ENCODE measurements at places on chromosomes 2 and 18.

DNA sequence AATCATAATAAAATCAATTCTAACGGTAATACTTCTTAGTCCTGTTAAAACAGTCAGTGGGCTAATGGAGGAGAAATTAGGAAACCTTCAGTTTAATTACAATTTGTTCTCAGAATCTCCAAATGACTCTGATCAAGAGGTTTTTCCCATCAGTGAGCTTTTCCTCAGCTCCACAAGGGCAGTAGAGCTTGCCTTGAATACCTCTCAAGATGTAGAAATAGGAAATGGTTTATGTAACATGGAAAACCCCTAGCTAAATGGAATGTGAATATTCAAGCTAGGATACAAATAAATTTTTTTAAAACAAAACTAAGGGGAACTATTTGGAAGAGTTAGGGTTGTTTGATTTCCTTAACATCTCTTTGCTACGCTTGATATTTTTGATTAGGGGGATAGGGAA lies 87.5 kb downstream of the PLEKHM3 start:
- no peak for DNase-seq

- no peak for DNase-seq
These were observed 44.7 kb downstream of the GYPC start for GRCh38 chr2:126700677-126701076.

DNA sequence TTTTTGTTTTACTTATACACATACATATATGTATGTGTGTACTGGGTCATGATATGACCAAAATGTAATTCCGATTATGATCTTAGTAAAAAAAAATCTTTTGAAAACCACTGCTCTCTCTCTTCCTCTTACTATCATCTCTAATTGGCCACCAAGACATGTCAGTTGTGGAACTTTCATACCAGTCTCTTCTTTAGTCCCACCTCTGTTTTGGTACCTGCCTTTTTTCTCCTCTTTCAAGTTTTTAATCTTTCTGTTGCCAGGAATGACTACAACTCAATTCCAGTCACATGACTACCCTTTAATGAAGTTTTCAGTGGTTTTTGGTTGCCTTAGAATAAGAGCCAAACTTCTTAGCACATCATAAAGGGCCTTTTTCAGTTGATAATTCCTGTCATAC lies 17.1 kb downstream of the RBM44 start:
- no peak for DNase-seq

- DNase-seq = no peak
These were observed 14.3 kb downstream of the BCL11A start for GRCh38 chr2:60539140-60539539.

DNA sequence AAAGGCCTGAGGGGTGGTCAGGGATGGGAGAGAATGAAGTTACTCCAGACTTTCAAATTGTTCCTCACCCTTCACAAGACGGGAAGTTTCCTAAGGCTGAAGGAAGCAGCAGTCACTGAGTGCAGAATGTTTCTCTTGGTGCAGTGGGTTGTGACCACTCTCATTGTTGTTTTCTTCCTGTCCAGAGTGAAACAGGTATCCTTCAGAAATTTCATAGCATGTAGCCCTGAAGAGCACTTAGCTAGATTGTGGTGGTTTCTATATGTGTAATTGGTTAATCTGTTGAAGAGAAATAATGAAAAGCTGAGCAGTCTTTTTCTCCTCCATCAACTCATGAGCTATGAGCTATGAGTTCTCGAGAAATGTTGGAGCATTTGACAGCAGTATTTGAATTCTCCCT lies 96.8 kb downstream of the GPD2 start:
- DNase-seq = no peak

GRCh38 chr2:25328152-25329085 lies 13.3 kb downstream of the DNMT3A start:
- no peak for DNase-seq

- DNase-seq = no peak
These were observed 14.1 kb upstream of the PLEKHH2 start for GRCh38 chr2:43622931-43623451.

GRCh38 chr2:217818293-217818850 lies 184.4 kb downstream of the TNS1 start:
- no peak for DNase-seq

- DNase-seq = no peak
These were observed 28.9 kb downstream of the KLF7 start for GRCh38 chr2:207136874-207137273.

DNA sequence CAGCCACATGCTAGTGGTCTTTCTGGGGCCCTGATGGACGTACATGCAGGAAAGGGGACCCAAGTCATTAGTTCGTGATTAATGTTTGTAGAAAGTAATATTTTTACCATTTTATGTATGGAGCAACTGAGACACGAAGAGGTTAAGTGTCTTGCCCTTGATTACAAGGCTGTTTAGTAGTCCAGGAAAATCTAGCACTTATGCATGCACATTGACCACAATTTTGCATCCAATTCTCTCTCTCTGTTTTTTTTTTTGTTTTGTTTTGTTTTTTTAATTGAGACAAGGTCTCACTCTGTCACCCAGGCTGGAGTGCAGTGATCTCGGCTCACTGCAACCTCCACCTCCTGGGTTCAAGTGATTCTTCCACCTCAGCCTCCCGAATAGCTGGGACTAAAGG lies 8.3 kb upstream of the GATA6 start:
- no peak for DNase-seq

- DNase-seq = no peak
These were observed 94.0 kb downstream of the ZNF532 start for GRCh38 chr18:58958628-58959027.

GRCh38 chr2:16640001-16640700 lies 25.5 kb downstream of the CYRIA start:
- DNase-seq = no peak

- no peak for DNase-seq
These were observed 7.1 kb downstream of the THAP4 start for GRCh38 chr2:241629762-241630435.

GRCh38 chr2:64474121-64474571 lies 20.2 kb downstream of the LGALSL start:
- no peak for DNase-seq

GRCh38 chr2:149218497-149218896 lies 111.9 kb upstream of the LYPD6 start:
- DNase-seq = no peak

DNA sequence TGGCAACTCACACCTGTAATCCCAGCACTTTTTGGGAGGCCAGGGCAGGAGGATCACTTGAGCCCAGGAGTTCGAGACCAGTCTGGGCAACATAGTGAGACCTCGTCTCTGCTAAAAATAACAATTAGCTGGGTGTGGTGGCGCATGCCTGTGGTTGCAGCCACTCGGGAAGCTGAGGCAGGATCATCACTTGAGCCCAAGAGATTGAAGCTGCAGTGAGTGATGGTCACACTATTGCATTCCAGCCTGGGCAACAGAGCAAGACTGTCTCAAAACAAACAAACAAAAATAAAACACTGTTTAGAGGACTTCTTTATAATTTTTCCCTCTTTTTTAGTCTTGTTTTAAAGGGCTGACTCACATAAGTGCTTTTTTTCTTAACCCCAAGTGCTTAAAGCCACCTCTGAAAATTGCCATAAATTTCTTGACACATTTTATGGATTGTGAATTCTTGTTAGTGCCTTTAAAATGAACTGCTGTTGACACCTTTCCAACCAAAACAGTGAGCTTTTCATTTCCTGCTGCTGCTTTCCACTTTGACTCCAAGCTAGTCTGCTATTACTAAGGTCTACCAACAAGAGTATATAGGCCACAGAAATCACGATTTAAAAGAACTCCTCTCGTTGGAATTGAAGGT lies 41.7 kb downstream of the CYP20A1 start:
- DNase-seq = no peak

GRCh38 chr2:69786052-69786560 lies 43.4 kb upstream of the GMCL1 start:
- DNase-seq = no peak

DNA sequence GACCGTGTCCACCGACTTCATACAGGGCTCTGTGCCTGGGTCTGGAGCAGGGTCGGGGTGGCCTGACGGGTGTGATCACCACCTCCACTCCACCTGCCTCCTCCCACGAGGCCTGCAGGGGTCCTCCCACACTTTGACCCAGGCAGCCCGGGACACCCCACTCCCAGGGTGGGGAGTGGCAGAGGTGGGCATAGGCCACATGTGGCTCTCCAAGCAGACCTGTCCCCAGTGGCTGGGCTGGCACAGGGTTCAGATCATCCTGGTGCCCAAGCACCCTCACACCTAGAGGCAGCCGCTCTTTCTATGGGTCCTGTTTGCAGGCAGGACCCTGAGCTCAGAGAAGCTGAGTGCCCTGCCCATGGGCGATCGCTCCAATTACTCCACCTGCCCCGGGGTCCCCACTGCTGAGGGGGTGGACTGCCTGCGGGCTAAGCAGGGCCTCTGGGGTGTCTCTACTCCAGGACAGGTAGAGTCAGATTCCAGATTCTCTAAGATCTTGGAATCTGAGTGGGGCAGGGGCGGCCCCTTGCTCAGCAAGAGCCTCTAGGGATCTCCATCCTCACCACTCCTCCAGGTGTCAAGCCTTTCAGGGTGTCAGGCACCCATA lies 1.4 kb downstream of the NEURL3 start:
- no peak for DNase-seq

DNA sequence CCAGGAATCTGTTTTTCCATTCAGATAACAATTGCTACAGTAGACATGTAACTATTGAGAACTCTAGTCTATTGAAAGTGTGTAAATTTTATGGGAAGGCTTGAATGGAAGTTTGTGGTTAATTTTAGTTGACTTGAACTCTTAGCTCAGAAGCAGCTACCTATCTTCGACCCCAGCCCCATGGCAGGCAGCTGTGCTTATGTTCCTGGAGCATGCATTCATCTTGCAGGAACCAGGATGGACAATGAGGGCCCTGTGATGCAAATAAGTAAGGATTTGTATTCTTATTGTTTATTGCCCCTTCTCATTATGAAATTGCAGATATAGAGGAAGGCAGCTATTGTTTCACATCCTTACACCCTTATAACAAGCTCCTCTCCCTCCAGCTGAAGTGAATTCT lies 1252.2 kb downstream of the DPP10 start:
- DNase-seq = no peak

DNA sequence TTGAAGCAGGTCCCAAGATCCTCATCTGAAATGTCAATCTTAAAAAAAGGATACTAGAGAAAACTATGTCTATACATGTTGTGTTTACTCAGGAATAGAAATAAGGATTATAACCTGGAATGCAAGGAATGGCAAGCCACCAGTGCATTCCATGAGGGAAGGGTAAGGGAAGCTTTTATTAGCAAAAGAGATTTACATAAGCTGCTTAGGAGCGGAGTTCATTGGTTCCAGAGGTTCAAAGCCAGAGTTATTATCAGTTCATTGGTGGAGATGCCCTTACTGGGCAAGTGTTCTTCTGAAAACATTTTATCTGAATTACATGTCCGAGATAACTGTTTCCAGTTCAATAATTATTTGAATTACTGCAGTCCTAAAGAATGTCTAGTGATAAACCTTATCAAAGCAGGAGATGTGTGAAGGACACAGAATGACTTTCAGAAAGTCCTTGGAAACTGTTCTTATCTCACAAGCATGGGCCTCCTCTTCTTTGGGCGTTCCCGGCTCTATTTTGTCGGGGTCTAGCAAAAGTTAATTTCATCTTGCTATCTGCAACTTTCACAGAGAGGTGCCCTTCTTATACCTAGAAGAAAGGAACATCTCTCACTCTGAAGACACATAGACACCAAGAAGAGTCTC lies 23.5 kb downstream of the COMMD1 start:
- no peak for DNase-seq

- DNase-seq = no peak
These were observed 45.2 kb downstream of the DOK1 start for GRCh38 chr2:74599676-74600075.

- no peak for DNase-seq
These were observed 15.8 kb downstream of the CCNYL1 start for GRCh38 chr2:207727261-207727660.

GRCh38 chr18:54277899-54278298 lies 8.6 kb downstream of the POLI start:
- no peak for DNase-seq

DNA sequence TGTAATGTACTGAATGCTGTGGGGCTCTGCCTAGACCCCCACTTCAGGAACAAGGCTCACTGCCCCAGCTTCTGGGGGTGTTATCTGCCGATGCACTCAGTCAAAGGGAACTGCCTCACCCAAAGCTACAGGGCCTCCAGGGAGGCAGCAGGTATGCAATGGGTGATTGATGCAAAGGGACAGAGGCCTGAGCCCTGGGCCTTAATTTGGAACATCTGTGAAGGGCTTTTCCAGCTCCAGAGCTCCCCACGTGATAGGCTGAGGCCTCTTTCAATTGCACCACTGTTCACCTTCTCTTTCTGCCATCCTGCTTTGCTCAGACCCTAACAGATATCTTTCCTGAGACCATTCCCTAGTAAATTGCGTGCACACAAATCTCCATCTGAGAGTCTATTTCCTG lies 131.0 kb downstream of the ATL2 start:
- no peak for DNase-seq

- DNase-seq = no peak
These were observed 452.7 kb downstream of the TGIF1 start for GRCh38 chr18:3902676-3903075.

DNA sequence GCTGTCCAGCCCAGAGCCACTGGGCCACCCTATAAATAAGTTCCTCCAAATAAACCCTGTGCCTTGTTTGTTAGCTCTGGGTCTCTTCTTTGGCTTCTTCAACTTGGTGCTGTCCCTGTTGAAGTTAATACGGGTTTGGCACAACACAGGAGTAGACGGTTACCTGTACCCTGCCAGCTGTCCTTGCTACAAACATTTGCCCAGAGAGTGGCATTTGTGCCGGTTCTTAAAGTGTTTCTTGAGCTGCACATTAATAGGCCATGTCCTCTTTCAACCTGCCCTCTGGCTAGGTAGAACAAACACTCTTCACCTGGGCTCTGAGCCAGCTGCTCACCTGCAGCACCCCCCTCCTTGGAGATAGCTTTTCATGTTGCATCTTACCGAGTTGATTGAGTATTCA lies 139.2 kb downstream of the NEDD4L start:
- no peak for DNase-seq

- DNase-seq = no peak
These were observed 14.4 kb downstream of the INHBB start for GRCh38 chr2:120360307-120360855.

DNA sequence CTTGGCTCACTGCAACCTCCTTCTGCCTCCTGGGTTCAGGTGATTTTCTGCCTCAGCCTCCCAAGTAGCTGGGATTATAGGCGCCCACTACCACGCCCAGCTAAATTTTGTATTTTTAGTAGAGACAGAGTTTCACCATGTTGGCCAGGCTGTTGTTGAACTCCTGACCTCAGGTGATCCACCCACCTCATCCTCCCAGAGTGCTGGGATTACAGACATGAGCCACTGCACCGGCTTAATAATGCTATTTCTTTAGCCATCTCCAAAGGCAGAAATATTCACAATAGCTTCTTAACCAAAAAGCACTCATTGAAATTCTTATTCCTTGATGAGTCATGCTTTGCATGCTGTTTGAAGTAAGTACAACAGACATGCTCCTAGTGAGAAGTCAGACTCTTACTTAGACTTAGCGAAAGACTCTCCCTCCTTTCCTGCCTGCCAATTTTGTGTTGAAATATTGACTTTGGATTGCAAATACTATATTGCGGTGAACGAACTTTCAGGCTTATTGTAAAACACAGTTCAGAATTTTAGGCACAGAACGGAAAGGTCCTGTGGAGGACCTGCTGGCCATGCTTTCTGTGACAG lies 4.4 kb downstream of the ACTR3 start:
- DNase-seq = peak; percentile 85

All from CD14-positive monocyte (primary cell).